NCI-H1417 treated with DMSO at 0.1 percent for 48 hours (cell line): ENCODE measurements at places on chromosomes 12 and 14.

DNA sequence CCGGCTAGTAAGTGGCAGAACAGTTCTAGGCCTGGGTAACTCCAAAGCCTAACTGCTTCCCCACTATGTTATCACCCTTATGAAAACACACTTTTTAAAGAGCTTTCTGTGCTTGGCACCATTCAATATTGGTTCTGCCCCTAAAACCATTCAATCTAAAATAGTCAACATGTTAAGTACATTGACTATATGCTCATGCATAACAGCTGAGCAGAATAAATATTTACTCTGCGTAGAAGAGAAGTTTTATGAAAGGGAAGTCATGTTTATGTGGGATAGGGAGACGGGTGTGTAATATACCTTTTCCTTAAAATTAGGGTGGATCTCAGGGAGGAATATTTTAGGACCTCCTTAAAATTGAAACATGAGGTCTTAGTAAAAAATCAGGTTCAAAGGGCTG lies 80.5 kb downstream of the SAMD4A start:
- DNase-seq = no peak

GRCh38 chr14:90578283-90578985 lies 181.6 kb downstream of the CALM1 start:
- DNase-seq = no peak

- peak; percentile 85 for DNase-seq
Measured at GRCh38 chr12:16385782-16386646, 38.6 kb downstream of the MGST1 start.

DNA sequence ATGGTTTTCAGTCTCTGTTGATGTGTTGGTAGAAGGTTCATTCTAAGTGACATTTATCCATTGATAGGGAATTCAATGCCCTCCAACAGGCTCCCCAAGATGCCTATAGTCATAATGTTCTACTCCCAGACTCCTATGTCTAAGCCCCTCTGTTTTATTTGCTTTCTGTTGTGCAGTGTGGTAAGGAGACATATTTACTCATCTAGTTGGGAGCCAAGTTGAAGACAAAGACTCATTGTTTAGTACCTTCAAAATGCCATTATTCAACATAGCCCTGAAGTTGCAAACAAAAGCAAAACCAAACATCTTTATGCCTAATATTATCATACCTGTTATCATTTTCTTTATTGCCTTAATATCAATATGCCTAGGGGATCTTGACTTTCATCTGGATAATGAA lies 302.1 kb downstream of the RMST start:
- no peak for DNase-seq

DNA sequence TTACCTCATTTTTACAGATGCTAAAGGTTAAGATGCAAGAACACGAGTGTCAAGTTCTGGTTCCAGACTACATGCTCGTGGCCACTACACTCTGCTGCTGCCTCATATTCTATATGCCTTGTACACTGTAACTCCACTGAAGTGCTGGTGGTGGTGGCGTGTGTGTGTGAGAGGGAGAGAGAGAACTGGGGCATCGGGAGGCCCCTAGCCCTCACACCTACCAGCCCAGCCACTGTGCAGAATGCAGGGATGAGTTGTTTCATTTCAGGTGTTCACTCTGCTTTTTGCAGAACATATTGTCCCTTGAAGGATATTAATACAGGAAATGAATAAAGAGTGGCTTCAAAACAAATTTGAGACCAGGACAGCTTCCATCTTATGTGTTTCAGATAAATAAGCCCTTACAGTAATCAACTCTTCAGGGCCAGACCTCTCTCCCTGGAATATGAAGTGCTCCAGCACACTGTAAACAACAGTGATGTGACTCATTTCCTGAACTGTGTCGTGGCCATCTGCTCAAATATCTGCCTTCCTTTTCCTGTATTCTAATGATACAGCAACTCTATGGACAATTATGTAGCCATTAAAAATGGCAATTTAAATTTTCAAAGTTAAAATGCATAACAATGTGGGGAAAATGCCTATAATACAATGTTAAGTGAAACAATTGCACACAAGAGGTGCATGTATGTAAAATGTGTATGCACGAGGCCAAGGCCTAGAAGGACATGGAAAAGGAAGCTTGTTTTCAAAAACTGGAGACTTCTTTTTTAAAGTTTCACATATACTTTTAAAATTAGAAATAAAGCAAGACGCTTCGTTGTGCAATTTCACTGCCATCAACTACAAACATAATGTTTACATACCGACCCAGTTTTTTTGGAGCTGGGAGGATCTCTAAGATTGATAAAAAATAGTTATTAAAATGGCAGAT lies 215.4 kb downstream of the PELI2 start:
- peak; percentile 12 for DNase-seq

- DNase-seq = no peak
Measured at GRCh38 chr12:51534216-51535074, 56.6 kb upstream of the SCN8A start.
